ENCODE measurements at places on chromosomes 12 and 14. TPM values are rescaled to one million over a fixed set of nuclear protein-coding genes. Genes with fewer than 3 reads are reported as not detected.

DNA sequence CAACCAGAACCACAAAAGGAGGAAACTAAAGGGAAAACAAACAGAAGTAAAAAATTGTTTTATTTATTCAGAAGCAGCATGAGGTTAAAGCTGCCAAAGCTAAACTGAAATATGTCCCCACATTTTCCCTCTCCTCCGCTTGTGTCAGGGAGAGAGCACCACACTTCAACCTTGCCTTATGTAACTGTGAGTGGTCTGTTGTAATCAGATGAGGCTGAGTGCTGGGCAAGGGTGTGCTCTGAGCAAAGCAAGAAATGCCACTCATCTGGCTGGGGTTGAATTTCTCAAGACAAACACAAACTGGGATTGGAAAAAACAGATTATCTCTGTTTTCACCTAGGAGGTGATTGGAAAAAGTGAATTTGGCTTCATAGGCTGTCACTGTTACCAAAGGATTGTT lies 12.2 kb downstream of the CAPZA3 start:
- no peak for DNase-seq

GRCh38 chr12:56954958-56955355 lies 2.5 kb downstream of the RDH16 start:
- DNase-seq = no peak

PYGL gene
- total RNA-seq = 6.6 TPM

DNA sequence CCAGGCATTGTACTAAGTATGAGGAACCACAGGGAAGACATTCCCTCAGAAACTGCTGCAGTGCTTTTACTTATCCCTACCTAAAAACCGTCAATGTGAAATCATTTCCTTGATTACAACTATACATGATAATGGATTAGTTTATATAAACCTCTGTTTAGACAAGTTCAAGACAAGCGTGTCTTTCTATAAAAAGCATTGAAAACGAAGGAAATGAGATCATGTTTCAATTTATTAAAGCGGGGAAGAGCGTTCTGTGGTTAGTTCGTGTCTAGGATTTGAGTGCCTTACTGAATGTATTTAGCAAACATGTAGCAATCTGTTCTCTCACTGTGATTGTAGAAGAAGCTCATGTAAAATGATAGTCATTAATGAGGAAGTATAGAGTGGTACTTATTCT lies 37.5 kb downstream of the GALC start:
- DNase-seq = no peak

- no peak for DNase-seq
Measured at GRCh38 chr12:51839310-51839947, 9.1 kb downstream of the FIGNL2 start.

CEBPE gene
- total RNA-seq = not detected

GRCh38 chr14:59275668-59276067 lies 87.2 kb downstream of the DAAM1 start:
- no peak for DNase-seq

DNA sequence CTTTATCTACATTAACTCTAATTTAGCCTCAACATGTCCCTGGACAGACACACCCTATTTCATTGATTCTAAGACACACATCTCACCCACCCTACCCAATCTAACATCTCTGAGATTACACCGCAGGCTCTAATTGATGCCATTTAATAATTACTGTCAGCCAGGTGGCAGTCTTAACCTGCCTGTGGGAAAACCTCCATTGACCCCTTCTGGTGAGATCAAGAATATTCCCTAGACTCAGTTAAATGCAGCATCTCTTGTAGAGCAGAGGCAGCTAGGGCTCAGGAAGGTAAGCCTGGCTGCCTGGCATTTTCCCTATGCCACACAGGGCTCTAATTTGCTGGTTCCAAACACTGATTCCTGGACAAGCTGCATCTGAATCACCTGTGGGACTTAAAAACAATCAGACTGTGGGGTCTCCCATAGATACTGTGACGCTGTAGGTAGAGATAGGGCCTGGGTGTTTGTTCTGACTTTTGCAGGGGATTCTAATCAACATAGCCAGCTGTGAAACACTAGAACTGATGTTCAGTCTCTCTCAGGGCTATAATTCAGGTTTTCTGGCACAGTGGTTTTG lies 14.3 kb downstream of the MCRS1 start:
- no peak for DNase-seq

GRCh38 chr12:126950266-126950665 lies 1316.7 kb upstream of the TMEM132C start:
- DNase-seq = no peak

GRCh38 chr12:106251631-106252455 lies 4.0 kb upstream of the CKAP4 start:
- DNase-seq = no peak

ARL6IP4 gene
- total RNA-seq = 181 TPM

GRCh38 chr12:38149395-38150073 lies 167.0 kb upstream of the ALG10B start:
- no peak for DNase-seq

- DNase-seq = no peak
Measured at GRCh38 chr12:52173526-52173925, 18.3 kb downstream of the KRT80 start.

ART4 gene
- total RNA-seq = 3.3 TPM

GRCh38 chr12:15181017-15181683 lies 40.1 kb downstream of the RERG start:
- no peak for DNase-seq

GRCh38 chr12:53995378-53996239 lies 4.4 kb upstream of the HOXC9 start:
- DNase-seq = no peak

- no peak for DNase-seq
Measured at GRCh38 chr12:124516850-124517249, 50.6 kb downstream of the NCOR2 start.

- DNase-seq = no peak
Measured at GRCh38 chr12:53090105-53090504, 7.4 kb upstream of the IGFBP6 start.

GRCh38 chr14:32079264-32079663 lies 2.2 kb downstream of the ARHGAP5 start:
- no peak for DNase-seq

DNA sequence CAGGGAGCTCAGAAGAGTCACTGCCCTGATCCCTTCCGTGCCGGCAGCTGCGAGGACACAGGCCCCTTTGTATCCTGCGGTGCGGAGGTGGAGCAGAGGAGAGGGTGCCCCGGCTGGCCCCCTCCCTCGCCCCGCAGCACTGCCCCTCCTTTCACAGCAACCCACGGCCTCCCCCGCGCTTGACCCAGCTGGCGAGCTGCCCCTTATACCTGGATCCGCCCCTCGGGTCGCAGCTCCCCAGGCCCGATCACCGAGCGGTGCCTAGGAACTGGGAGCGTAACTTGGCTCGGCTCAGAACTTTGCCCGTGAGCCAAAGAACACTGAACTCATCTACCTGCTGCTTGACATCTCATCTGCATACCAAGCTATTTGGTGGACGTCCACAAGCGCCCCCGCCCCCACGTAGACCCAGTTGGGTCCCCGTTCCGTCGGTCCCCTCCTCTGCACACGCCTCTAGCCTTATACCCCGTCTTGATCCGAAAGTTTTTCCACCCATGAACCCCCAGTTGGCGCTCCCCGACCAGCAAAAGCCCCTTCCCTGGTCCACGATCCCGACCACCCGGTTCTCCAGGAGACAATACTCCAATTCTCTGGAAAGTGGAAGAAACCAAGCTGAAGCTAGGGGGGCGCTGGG lies 697 bp upstream of the DNAJC14 start:
- DNase-seq = peak; percentile 70

DNA sequence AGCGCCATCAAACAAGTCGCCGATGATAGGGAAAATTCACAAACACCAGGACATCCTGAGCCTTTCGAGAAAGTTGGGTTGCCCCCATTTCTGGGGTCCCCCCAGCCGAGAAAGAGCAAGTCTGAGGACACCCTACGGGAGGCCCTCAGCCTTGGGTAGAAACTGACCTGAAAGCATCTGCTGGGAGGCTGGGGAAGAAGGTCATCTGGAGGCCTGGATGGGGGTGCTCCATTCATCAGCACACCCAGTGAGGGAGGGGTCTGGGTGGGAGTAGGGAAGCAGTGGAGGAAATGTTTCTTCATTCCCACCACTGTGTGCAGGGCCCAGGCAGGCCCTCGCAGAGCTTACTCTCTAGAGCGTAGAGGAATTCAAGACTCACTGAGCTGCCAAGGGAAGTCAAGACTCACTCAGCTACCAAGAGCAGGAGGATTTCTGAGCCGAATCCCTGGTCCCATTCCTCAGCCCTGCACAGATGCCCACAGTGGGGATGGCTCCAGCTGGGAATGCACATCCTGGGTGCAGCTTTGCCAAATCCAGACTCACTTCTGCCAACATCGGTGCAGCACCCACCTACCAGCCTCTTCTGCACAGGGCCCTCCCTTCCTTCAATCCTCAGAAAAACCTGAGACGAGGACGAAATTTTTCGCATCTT lies 38.1 kb downstream of the DIO3 start:
- DNase-seq = no peak

DNA sequence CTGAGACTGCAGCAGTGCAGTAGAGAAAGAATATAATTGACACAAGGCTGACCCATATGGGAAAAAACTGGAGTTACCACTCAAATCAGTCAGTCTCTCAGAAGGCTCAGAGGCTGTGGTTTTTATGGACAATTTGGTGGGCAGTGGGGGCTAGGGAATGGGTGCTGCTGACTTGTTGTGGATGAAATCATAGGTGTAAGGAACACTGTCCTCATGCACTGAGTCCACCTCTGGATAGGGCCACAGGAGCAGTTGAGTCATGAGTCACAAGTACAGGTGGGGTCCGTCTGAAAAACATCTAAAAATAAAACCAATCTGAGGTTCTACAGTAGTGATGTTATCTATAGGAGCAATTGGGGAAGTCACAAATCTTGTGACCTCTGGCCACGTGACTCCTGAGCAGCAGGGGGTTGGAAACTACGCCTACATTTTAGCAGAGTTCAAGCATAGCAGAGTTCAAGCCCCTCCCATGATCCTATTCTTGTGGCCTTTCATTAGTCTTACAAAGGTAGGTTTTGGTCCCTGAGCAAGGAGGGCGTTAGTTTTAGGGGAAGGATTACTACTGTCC lies 18.1 kb upstream of the SGPP1 start:
- DNase-seq = no peak

DNA sequence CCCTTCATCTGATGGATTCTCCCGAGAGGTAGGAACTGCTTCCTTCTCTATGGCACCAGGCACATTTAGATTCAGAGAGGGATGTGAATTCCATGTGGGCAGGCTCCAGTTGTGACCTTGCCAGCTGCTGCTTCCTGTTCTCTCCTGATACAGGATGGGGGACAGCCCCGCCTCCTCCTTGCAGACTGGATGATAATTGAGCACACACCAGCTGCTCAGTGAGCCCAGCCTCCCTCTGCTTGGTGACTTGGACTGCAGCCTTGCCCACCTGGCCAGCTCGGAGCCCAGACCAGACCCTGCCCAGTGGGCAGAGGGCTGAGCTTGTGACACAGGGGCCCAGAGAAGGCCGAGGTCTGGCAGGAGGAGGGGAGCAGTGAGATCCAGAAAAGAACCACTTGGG lies 90.2 kb downstream of the CALM1 start:
- peak; percentile 45 for DNase-seq

DENND5B gene
- total RNA-seq = 43.7 TPM

DNA sequence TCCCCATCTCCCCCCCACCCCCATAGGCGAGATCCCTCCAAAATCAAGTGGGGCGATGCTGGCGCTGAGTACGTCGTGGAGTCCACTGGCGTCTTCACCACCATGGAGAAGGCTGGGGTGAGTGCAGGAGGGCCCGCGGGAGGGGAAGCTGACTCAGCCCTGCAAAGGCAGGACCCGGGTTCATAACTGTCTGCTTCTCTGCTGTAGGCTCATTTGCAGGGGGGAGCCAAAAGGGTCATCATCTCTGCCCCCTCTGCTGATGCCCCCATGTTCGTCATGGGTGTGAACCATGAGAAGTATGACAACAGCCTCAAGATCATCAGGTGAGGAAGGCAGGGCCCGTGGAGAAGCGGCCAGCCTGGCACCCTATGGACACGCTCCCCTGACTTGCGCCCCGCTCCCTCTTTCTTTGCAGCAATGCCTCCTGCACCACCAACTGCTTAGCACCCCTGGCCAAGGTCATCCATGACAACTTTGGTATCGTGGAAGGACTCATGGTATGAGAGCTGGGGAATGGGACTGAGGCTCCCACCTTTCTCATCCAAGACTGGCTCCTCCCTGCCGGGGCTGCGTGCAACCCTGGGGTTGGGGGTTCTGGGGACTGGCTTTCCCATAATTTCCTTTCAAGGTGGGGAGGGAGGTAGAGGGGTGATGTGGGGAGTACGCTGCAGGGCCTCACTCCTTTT lies 2.7 kb downstream of the GAPDH start:
- no peak for DNase-seq

ANKRD33 gene
- total RNA-seq = not detected

DNA sequence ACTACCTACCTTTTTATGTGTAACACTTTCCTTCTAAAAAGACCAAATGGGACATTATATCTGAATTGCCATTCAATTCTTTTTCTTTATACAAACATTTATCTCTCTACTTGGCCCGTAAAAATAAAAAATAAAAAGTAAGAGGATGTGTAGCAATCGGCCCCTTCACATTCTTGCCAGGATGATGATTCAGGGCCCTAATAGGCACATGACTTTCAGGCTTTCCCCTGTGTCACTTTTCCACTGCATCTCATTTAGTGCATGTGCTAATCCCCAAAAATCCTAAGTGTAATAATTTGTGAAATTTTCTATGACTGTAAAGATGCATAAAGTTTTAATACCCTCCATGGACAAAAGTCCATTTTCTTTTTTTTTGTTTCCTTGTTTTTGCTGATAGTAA lies 23.0 kb upstream of the ATP2B1 start:
- DNase-seq = no peak

GRCh38 chr12:12010277-12011039 lies 60.3 kb upstream of the BCL2L14 start:
- DNase-seq = peak; percentile 57

DNA sequence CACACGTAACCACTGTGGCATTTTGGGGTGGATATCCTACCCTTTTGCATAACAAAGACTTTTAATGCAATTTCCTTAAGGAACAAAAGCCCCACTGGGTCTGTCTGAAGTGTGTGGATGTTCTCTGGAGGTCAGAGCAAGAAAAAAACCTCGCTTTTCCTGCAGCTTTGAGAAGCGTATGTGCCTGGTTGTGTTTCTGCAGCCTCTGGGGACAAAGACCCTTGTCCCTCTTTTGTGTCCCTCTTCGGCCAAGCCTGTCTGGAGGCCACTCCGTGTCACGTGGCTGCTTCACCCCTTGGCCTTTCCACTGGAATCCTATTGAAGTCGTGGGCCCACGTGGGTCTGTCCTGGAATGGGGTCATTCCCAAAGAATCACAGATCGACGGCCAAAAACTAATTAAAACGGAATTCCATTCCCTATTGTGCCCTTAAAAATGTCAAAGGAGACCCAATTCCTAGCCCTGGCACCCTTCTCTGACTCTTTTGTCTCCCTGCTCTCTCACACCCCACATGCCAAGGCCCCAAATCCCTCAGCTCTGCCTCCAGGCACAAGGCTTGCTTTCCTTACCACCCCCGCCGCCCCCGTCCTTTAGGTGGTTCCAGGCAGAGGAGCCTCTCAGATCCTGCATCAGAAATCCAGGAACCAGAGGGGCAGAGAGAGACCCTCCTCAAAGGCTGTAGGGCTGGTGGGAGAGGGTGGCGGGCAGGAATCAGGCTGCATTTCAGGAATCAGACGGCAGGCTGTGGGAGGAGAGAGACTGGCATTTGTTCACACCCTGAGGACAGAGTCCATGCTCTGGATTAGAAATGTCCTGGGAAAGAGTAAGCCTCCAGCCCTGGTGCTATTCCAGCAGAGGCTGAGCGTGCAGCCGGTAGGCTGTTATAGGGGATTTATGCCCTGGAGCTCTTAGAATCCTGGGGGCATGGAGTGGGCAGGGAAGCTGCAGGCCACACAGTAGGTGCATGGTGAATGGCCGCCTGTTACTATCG lies 12.6 kb upstream of the CYP46A1 start:
- no peak for DNase-seq

GRCh38 chr12:15856097-15856982 lies 25.8 kb upstream of the STRAP start:
- DNase-seq = no peak

- DNase-seq = peak; percentile 65
Measured at GRCh38 chr12:124432376-124432775, 135.0 kb downstream of the NCOR2 start.
